ENCODE measurements at places on chromosomes 7 and 10. TPM values are rescaled to one million over a fixed set of nuclear protein-coding genes. Genes with fewer than 3 reads are reported as not detected.
A peak's percentile ranks its signal among the peaks of the same experiment; 100 is the strongest.

Gene ST8SIA6
- 1.6 TPM for total RNA-seq

DNA sequence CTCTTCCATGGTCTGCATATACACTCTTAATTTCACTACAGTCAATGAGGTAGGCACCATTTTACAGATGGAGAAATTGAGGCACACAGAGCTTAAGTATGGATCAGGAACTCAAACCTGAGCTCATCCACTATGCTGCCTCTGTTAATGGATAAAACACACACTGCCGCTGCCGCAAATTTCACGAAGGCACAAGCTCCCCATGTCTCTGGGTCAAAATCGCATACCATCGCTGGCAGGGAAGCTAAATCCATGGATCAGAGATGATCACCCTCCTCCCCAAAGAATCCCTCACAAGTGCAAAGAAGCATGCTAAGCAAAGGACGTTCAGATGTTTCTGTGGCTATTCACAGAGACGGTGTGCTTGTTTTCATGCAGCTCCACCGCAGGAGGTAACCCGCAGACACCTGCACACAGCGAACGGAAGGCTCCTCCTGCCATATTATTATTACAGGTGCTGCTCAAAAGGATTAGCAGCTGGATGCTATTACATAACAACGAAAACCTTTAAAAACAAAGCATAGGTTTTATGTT, 109.3 kb downstream of the UBE2H start:
- ATAC-seq = no peak

Gene DYNC1I1
- 7.4 TPM for total RNA-seq

DNA sequence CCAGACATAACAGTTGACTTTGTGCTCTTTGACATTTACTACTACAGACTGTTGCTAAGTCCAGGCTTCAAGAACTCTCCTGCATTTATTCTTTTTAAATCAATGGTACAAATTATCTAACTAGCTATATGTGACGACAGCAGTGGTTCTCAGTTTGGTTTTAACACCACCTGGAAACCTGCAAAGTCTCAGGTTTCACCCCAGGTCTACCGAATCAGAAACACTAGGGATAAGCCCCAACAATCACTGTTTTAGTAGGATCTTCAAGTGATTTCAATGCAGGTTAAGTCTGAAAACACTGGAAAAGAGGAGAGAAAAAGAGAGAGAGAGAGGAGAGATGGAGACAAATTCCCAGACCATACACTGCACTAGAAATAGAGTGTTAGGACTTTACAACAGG, 519.0 kb downstream of the PCDH15 start:
- ATAC-seq = no peak

DNA sequence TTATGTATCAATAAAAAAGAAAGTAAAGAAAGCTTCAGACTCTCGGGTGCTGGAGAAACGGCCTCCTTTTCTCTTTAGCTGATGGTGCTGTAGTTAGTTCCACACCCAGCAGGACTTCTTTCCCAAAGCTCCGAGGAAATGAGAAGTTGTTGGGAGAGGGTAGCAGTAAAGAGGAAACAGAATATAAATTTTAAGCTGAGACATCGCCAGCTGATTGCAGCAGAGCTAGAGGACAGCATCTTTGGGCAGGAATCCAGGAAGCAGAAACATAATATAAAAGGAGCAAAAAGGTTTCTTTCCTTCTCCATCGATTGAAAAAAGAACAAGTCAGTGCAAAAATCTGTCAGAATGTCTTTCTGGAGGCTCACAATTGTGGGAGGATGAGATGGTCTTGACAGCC, 616.9 kb upstream of the FOXK1 start:
- no peak for ATAC-seq

Gene TFEC
- total RNA-seq = 0.56 TPM

Gene ANKRD26
- total RNA-seq = 3.1 TPM

Gene ADAP1
- total RNA-seq = 5.7 TPM

GRCh38 chr7:116511552-116512519, 12.3 kb downstream of the CAV2 start:
- ATAC-seq = peak; percentile 76

Gene EPO
- total RNA-seq = not detected

- ATAC-seq = no peak
Measured at GRCh38 chr10:127576051-127576450, 26.9 kb downstream of the NPS start.

DNA sequence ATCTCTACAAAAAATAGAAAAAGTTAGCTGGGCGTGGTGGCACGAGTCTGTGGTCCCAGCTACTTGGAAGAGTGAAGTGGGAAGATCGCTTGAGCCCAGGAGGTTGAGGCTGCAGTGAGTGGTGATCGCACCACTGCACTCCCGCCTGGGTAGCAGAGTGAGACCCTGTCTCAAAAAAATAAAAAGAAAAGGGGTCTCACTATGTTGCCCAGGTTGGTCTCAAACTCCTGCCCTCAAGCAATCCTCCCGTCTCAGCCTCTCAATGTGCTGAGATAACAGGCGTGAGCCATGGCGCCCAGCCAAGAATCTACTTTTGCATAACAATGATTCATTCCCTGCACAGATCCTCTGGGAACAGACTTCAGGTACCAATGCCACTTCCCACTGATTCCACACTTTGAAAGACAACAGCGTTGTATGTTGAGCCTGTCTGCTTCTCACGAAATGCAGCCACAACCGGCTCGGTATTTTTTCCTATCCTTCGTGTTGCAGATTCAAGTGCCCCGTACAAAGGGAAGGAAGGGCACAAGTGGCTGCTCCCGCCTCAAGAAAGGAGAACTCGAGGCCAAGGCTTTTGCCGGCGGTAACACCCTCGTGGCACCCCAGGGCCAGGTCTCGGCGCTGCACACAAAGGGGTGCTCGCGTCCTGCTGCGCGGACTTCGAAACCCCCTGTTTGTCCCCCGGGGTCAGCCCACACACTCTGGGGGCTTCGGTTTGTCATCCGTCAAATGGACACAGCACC, 745 bp downstream of the DAGLB start:
- peak; percentile 33 for ATAC-seq

- ATAC-seq = no peak
Measured at GRCh38 chr7:27237735-27238334, 4.8 kb upstream of the EVX1 start.

DNA sequence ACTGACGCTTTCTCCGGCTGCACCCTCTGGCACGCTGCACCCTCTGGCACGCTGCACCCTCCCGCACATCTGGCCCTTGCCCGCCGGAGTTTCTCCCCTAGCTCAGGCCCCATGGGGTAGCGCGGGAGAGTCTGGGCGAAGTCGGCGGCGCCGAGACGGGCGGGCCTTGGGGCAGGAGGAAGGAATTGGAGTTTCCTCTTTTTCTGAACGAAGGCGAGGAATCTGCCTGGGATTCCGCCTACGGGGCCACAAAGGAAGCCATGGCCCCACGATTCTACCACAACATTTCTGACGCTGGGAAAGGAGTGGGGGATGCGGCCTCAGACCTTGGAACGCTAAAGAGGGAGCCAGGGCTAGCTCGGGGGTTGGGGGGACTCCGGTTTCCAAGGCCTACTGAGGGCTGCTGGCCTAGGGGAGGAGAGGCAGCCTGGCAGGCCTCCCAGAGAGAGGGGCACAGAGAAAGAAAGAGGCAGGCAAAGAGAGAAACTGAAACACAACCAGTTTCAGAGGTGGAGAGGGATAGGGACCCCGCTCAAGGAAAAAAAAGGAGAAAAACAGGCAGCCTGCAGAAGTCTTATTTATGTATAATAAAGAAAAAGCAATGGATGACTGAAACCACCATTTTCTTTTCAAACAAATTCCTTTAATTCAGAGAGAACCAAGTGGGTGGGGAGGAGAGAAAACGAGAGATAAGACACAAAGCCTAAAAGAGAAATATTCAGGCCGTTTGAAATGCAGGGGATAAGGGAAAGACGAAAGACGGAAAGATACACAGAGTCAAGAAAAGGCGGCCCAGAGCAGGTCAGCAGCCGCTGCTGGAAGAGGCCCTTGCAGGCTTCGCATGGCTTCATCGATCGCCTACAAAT, 4.3 kb downstream of the TLX1 start:
- no peak for ATAC-seq

- ATAC-seq = no peak
Measured at GRCh38 chr10:85864868-85865526, 501.6 kb downstream of the GRID1 start.

Gene CCDC7
- total RNA-seq = 4.2 TPM

DNA sequence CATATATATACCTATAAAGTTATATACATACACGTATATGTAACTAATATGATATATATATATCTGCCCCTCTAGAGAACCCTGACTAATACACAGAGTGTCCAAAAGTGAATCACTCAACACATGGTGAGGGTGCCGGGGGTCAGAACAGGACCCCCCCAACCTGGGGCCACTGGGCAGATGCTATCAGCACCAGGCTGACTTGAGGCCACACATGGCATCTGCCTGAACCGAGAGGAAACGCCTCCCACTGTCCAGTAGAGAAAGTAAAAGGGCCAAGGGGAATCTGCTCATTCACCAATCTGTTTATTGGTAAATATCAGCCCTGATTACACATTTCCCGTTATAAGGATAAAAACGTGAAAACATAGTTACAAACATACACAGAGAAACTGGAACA, 218.3 kb downstream of the PTPRN2 start:
- no peak for ATAC-seq

- no peak for ATAC-seq
Measured at GRCh38 chr7:1882451-1882850, 212.4 kb downstream of the ELFN1 start.

Gene LEP
- 0.12 TPM for total RNA-seq

Gene LRRTM3
- not detected for total RNA-seq

DNA sequence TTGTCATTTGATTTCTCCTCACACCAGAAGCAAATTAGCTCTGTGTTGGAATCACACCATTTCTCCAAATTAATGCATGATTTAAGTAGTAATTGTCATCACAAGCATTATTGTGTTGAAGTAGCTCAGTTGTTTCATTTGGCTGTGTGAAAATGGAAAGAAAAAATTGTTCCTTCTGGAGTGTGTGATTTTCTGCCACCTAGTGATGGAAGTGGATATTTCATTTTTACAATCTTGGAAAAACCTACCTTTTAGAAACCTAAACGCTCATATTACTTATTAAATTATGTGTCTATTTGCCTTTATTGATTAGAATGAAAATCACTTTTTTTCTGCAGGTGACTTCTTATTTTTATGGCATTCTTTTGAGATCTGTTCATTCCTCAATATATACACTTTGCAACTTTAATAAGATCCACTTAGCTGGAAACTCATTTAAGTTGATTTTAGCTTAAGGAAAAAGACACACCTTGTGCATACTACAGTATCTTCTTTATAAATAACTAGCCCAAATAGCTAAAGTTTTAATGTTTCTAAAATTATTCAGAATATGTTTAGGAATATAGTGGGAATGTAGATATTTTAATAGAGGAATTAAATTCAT, 50.0 kb downstream of the SRI start:
- ATAC-seq = no peak

- ATAC-seq = no peak
Measured at GRCh38 chr7:71408271-71408670, 276.3 kb downstream of the GALNT17 start.

DNA sequence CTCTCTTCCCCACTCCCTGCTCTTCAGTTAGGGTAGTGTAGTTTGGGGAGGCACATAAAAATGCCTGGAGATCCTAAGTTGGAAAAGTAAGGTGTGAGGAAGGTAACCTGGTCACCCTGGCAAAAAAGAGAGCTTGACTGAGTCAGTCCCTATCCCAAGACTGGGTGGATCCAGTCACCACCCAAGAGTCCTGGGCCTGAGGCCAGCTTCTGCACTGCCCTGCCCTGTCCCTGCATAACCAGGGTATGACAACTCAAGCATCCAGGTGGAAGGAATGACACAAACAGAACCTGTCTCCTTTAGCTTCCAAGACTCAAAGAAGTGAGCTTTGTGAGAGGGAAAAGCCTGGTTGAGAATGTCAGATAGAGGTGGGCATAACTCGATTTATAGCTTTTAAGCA, 26.9 kb upstream of the SORBS1 start:
- peak; percentile 99 for ATAC-seq

Gene CALML3
- 501 TPM for total RNA-seq

GRCh38 chr10:8665322-8665721, 610.8 kb downstream of the GATA3 start:
- ATAC-seq = peak; percentile 37

DNA sequence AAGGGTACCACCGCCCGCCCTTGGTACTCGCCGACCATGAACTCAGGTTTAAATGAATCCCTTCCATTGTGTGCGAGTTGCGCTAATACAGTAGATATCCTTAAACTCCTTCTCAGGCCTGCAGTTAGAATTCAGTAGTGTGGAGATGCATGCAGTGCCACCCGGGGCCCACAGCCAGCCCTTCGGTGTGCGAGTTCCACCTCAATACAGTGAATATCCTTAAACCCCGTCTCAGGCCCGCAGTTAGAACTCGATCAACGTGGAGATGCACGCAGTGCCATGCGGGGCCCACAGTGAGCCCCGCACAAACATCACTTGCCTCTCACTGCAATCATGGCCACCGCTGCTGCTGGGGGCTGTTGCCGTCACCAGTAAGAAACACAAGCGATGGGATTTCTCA, 261.9 kb downstream of the MAD1L1 start:
- no peak for ATAC-seq

GRCh38 chr10:99654390-99655175, 4.7 kb upstream of the ENTPD7 start:
- peak; percentile 49 for ATAC-seq

Gene NACAD
- 0.20 TPM for total RNA-seq

Gene XPNPEP1
- total RNA-seq = 45.7 TPM

Gene TUBAL3
- 0.12 TPM for total RNA-seq

DNA sequence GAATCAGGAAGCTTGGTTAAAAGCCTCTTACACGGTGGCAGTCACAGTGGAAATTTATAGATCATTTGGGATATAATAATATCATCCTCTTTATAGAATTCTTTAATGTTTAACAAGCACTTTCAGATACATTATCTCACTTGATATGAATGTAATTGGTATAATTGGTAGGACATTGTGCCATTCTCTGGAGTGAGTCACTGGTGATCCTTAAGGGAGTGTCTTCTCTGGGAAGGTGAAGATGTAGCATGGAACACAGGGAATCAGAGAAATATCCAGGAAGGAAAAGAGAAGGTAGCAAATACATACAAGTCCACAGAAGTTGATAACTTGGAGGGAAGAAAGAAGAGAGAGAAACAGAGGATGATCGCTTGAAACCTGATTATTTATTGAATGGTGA, 9.8 kb downstream of the PTPRZ1 start:
- peak; percentile 72 for ATAC-seq

- ATAC-seq = no peak
Measured at GRCh38 chr10:102418622-102419268, at the start of gene PSD. PSD (minus strand) TSS chr10:102418785; CDS start chr10:102417038, 1,747 bp downstream.

Gene COMTD1
- 106 TPM for total RNA-seq

Gene MOSPD3
- 23.2 TPM for total RNA-seq

- ATAC-seq = no peak
Measured at GRCh38 chr7:106883456-106884026, 18.5 kb downstream of the PIK3CG start.

Gene RPEL1
- not detected for total RNA-seq
